Activated naive CD8-positive, alpha-beta T cell treated with anti-CD3 and anti-CD28 coated beads for 36 hours (primary cell): ENCODE measurements at places on chromosomes 7 and 10. TPM values are rescaled to one million over a fixed set of nuclear protein-coding genes. Genes with fewer than 3 reads are reported as not detected.

OR2A5 gene
- total RNA-seq: not detected

THSD7A gene
- total RNA-seq: not detected

ZNF25 gene
- 4.2 TPM for total RNA-seq

PON3 gene
- total RNA-seq: not detected

ARMC10 gene
- total RNA-seq: 51.1 TPM

SEMA3E gene
- not detected for total RNA-seq

GRCh38 chr10:122507616-122508015 is 46.3 kb downstream of the HTRA1 start:
- DNase-seq: no peak
- H3K36me3 ChIP-seq: no peaks in the 10 kb centered on the region
- no peak overlapping the region for H3K27ac ChIP-seq
- H3K4me3 ChIP-seq: no peak overlapping the region
- H3K4me1 ChIP-seq: peaks cover under 1% of the 10 kb centered on the region

- H3K4me3 ChIP-seq: no peak overlapping the region
- peaks cover 14% of the 10 kb centered on the region for H3K27me3 ChIP-seq
- H3K27ac ChIP-seq: no peak overlapping the region
These were observed 5.7 kb upstream of the OR2F2 start for GRCh38 chr7:143929224-143929920.

DNA sequence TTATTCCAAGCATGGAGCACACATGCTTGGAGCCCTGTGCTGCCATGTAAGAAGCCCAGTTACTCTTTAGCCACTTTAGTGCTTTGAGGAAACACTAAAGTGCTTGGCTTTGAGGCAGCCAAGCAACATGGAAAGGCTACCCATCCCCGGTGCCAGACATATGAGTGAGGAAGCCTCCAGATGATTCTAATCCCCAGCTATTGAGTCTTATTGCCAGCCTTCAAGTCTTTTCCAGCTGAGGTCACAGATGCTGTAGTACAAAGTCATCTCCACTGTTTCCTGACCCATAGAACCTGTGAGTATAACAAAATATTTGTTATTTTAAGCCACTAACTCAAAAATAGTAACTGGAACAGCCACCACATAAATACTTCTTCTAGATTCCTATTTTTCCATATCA is 91.4 kb upstream of the CYP26C1 start:
- no peak overlapping the region for H3K4me3 ChIP-seq
- H3K27me3 ChIP-seq: no peaks in the 10 kb centered on the region
- H3K36me3 ChIP-seq: peaks cover 27% of the 10 kb centered on the region
- H3K4me1 ChIP-seq: peaks cover 4% of the 10 kb centered on the region
- H3K27ac ChIP-seq: no peak overlapping the region
- no peak for DNase-seq

- no peak overlapping the region for H3K27ac ChIP-seq
- no peaks in the 10 kb centered on the region for H3K4me1 ChIP-seq
- H3K27me3 ChIP-seq: peaks cover 7% of the 10 kb centered on the region
- no peak overlapping the region for H3K4me3 ChIP-seq
- peak; percentile 32 for DNase-seq
These were observed 130.8 kb downstream of the SORBS1 start for GRCh38 chr10:95430231-95430951.

GRCh38 chr7:47454974-47455871 is 126.7 kb downstream of the TNS3 start:
- H3K4me1 ChIP-seq: no peaks in the 10 kb centered on the region
- no peak overlapping the region for H3K27ac ChIP-seq
- DNase-seq: no peak
- H3K27me3 ChIP-seq: no peaks in the 10 kb centered on the region
- no peaks in the 10 kb centered on the region for H3K36me3 ChIP-seq

DNA sequence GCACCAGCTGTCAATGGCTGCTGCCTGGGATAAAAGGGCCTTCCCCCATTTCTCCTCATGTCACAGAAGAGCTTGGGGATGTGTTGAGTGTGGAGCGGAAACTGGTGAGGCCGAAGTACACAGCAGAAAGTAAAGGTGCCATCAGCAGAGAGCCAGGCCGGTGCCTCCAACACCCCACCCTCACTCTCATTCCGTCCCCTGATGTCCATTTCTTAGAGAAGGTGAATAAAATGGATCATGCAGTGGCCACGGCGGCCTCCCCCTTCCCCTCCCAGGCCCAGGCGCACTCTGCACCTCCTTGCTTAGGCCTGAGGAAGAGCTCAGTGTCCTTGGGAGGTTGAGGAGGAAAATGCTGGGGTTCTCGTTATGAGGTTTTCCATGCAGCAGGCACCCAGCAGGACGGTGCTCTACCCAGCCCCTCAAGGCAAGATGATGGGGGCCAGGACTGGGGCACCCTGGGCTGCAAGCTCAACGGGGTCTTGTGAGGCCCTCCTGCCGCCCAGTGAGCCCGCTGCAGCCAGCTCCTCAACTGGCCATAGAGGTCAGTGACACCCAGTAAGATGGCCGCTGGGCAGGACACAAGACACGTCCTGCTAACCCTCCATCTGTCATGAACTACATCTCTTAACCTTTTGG is 163.9 kb downstream of the ADARB2 start:
- peaks cover 8% of the 10 kb centered on the region for H3K27me3 ChIP-seq
- H3K36me3 ChIP-seq: no peaks in the 10 kb centered on the region
- no peak overlapping the region for H3K4me3 ChIP-seq
- no peak for DNase-seq

DNA sequence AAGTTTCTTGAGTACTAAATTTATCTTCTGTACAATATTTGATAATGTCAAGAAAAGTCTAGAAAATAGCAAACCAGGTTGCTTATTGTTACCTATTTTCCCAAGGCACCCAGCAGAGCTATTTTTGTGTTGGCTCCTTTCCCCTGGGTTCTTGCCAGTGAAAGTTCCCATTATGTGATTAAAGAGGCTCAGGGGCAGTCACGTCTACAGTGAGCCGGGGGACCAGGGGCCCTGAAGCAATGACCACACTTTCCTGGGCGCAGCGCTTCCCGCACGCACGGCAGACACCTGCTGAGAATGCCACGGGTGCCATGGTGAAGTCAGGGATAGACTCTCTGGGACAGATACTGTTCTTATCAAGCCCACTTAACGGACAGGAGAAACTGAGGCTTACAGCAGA is 10.4 kb upstream of the CNPY1 start:
- H3K27me3 ChIP-seq: peaks cover 12% of the 10 kb centered on the region
- no peak overlapping the region for H3K4me3 ChIP-seq
- H3K36me3 ChIP-seq: no peaks in the 10 kb centered on the region
- no peak overlapping the region for H3K27ac ChIP-seq
- no peak for DNase-seq

- no peak for DNase-seq
- H3K36me3 ChIP-seq: no peaks in the 10 kb centered on the region
- H3K27me3 ChIP-seq: peaks cover 14% of the 10 kb centered on the region
- H3K4me3 ChIP-seq: no peak overlapping the region
These were observed 236.5 kb upstream of the PTN start for GRCh38 chr7:137579913-137580640.

- DNase-seq: no peak
- no peaks in the 10 kb centered on the region for H3K27me3 ChIP-seq
- peak overlapping the region; percentile 49 for H3K27ac ChIP-seq
- peak overlapping the region; percentile 96 for H3K4me3 ChIP-seq
- peaks cover 4% of the 10 kb centered on the region for H3K36me3 ChIP-seq
These were observed 484 bp upstream of the MSRB2 start for GRCh38 chr10:23094786-23095403.

DNA sequence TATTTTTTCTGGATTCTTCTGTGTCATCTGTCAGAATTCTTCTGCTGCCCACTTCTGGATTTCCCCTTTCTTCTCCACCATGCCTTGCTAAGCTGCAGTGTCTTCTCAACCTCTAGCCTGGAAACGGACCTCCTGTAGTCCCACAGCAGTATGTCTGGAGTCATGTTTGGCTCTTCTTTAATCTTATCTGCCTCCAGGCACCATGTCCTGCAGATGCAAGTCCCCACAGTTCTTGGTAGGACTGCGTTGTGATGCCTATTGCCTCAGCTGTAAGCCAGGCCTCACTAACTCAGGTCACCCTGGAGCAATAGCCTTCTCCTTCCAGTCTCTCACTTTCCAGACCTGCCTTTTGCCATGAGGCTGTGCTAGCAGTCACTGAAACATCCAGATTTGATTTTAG is 268.3 kb downstream of the POM121L12 start:
- H3K27ac ChIP-seq: no peak overlapping the region
- no peaks in the 10 kb centered on the region for H3K36me3 ChIP-seq
- H3K4me3 ChIP-seq: no peak overlapping the region
- no peaks in the 10 kb centered on the region for H3K27me3 ChIP-seq
- no peaks in the 10 kb centered on the region for H3K4me1 ChIP-seq

DNA sequence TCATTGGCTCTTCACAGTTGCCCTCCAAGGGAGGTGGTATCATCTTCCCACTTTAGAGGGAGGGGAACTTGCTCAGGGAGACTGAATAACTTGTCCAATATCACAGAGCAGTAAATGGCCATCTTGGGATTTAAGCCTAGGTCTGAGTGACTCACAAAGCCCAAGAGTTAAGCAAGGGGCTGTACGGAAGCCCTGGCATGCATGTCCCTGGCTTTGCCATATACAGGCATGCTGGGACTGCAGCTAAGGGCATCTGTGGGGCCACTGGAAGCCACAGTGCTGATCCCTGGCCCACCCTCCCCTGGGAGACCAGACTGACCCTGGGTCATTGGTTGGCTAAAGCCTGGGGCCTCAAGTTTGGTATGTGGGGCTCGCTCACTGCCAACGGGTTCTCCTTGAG is 3.1 kb downstream of the VSIR start:
- peaks cover 26% of the 10 kb centered on the region for H3K36me3 ChIP-seq
- H3K27me3 ChIP-seq: no peaks in the 10 kb centered on the region
- peak overlapping the region; percentile 81 for H3K4me3 ChIP-seq
- DNase-seq: no peak

- peaks cover 40% of the 10 kb centered on the region for H3K4me1 ChIP-seq
- H3K27ac ChIP-seq: peak overlapping the region; percentile 43
- H3K27me3 ChIP-seq: no peaks in the 10 kb centered on the region
- H3K4me3 ChIP-seq: peak overlapping the region; percentile 0
- peaks cover 6% of the 10 kb centered on the region for H3K36me3 ChIP-seq
- DNase-seq: no peak
These were observed 102.3 kb upstream of the ARHGAP21 start for GRCh38 chr10:24826009-24826408.

- no peak overlapping the region for H3K27ac ChIP-seq
- DNase-seq: no peak
- H3K36me3 ChIP-seq: no peaks in the 10 kb centered on the region
- no peaks in the 10 kb centered on the region for H3K27me3 ChIP-seq
These were observed 85.6 kb downstream of the PRKG1 start for GRCh38 chr10:51159841-51160240.

DNA sequence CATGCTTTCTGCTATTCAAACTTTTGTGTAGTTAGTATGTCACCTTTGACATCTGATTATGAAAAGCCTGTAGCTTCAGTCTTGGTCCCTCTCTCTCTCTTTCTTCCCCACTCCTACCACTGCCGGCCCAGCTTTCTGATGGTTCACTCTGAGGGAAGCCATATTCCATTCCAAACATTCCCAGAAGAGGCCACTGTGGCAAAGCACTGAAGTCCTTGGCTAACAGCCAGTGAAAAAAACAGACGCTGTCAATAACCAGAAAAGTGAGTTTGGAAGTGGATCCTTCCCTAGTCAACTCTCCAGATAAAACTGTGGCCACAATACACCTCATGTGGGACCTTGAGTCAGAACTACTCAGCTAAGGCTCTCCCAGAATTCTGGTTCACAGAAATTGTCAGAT is 950.7 kb upstream of the PHF14 start:
- H3K36me3 ChIP-seq: no peaks in the 10 kb centered on the region
- no peak overlapping the region for H3K27ac ChIP-seq
- no peak for DNase-seq
- no peaks in the 10 kb centered on the region for H3K27me3 ChIP-seq

- H3K4me1 ChIP-seq: peaks cover 2% of the 10 kb centered on the region
- H3K27ac ChIP-seq: no peak overlapping the region
- H3K36me3 ChIP-seq: no peaks in the 10 kb centered on the region
These were observed 534 bp downstream of the FZD9 start for GRCh38 chr7:73433924-73434700.

GRCh38 chr7:12032146-12032545 is 178.9 kb upstream of the TMEM106B start:
- H3K4me3 ChIP-seq: no peak overlapping the region
- H3K4me1 ChIP-seq: no peaks in the 10 kb centered on the region
- no peaks in the 10 kb centered on the region for H3K36me3 ChIP-seq
- H3K27me3 ChIP-seq: peaks cover 12% of the 10 kb centered on the region
- no peak for DNase-seq

GRCh38 chr10:79350407-79351154 is 3.3 kb downstream of the PPIF start:
- no peak overlapping the region for H3K4me3 ChIP-seq
- peaks cover 43% of the 10 kb centered on the region for H3K4me1 ChIP-seq
- H3K36me3 ChIP-seq: peaks cover 56% of the 10 kb centered on the region
